ENCODE measurements at places on chromosomes 2 and 18.

- DNase-seq = peak; percentile 54
These were observed 44.9 kb downstream of the RBBP8 start for GRCh38 chr18:22977847-22978701.

DNA sequence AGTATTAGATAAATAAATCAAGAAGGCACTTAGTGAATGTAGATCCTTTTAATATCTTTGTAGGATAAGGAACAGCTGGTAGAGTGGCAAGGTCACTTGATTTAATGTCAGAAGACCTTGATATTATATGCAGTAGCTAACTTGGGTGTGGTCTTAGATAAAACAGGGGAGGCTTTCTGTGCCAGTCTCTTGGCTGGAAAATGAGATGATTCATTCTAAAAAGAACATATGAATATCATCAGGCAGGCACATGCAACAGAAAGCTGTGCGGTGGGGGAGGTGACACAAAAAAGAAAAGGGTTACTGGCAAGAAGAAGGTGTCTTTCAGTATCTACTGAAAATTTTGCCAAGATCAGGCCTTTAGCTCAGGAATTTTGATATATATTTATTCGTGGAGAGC is 931.7 kb upstream of the CELF4 start:
- DNase-seq = no peak

DNA sequence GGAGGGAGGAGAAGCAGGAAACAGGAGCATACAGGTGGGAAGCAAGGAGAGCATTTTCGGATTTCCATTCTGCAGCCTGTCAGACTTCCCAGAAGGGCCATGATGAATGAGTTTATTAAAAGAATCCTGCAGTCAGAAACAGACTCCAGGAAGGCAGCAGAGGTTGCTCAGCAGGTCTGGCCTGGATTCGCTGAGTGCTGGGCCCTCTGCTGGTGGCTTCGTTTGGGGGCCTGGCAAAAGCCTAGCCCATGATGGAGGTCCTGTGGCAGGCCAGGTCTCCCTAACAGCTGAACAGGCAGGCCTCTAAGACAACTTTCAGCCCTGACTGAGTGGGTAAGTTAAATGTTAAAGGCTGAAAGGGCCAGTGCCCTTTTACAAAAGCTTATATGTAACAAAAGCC is 108.2 kb upstream of the CAPN13 start:
- no peak for DNase-seq

- no peak for DNase-seq
These were observed 54.0 kb downstream of the NAT8 start for GRCh38 chr2:73588177-73588576.

GRCh38 chr2:109453371-109453995 is 160.3 kb downstream of the SEPTIN10 start:
- DNase-seq = no peak

GRCh38 chr2:7190587-7191324 is 273.5 kb downstream of the RNF144A start:
- DNase-seq = no peak
